ENCODE measurements at places on chromosomes 7 and 10. TPM values are rescaled to one million over a fixed set of nuclear protein-coding genes. Genes with fewer than 3 reads are reported as not detected.

The DYNC1I1 gene
- not detected for total RNA-seq

The CASD1 gene
- total RNA-seq = 15.0 TPM

The RPEL1 gene
- not detected for total RNA-seq

The DLX5 gene
- not detected for total RNA-seq

The OR13A1 gene
- 0.15 TPM for total RNA-seq

- no peak overlapping the region for H3K4me3 ChIP-seq
- H3K27me3 ChIP-seq = no peaks in the 10 kb centered on the region
- no peaks in the 10 kb centered on the region for H3K4me1 ChIP-seq
- H3K36me3 ChIP-seq = no peaks in the 10 kb centered on the region
- no peak overlapping the region for H3K27ac ChIP-seq
Observed at GRCh38 chr10:111833251-111833650, 350.3 kb downstream of the GPAM start.

DNA sequence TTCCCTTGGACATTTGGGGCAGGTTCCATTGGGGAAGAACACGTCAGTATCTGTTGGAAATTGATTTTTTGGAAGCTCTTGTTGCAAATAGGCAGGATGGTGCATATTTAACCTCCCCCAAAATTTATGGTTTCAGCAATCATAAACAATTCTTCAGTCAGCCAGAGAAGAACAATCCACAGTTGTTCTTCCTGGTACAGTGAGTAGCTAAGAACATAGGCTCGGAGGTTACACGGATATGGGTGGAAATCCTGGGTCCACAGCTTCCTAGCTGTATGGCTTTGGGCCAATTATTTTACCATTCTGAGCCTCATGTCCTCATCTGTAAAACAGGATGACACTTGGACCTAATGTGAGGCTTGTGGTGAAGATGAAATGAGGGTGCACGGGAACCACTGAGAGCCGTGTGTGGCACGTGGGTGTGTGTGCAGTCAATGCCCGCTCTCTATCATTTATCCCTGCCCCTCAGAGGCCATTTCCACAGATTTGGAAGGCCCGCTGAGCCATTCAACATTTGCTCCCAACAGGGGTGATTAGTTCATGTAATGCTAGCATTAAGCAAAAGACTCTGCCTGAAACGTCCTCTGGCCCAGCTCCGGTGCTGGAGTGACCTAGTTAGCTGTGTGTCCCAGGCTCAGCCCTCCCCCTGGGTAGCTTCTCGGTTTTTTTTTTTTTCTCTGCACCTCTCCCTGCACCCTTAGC is 9.7 kb downstream of the CAMK1D start:
- no peak overlapping the region for H3K4me3 ChIP-seq
- H3K27ac ChIP-seq = no peak overlapping the region
- no peaks in the 10 kb centered on the region for H3K4me1 ChIP-seq
- DNase-seq = no peak
- no peaks in the 10 kb centered on the region for H3K27me3 ChIP-seq

DNA sequence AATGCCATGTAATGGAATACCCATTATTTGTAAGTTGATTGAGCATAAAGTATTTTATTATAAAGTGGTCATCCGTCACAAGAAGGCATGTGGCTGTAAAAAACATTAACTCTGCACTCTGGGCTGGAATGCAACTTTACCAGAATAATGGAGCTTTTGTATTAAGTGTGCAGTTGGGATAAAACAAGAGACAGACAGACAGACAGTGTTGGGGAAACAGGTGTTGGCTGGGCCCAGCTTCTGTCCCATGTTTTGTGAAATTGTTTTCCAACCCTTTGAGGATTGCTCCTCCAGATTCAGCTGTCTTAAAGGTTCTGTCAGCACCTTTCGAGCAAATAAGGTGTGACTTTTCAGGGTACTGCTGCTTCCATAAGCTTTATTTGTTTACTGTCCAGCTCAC is 67.9 kb upstream of the NFKB2 start:
- H3K4me3 ChIP-seq = no peak overlapping the region
- no peaks in the 10 kb centered on the region for H3K36me3 ChIP-seq
- no peak overlapping the region for H3K27ac ChIP-seq
- DNase-seq = no peak
- H3K4me1 ChIP-seq = no peaks in the 10 kb centered on the region

GRCh38 chr7:111274857-111275256 is 183.9 kb downstream of the LRRN3 start:
- DNase-seq = no peak
- H3K4me1 ChIP-seq = no peaks in the 10 kb centered on the region
- no peaks in the 10 kb centered on the region for H3K27me3 ChIP-seq
- no peaks in the 10 kb centered on the region for H3K36me3 ChIP-seq

GRCh38 chr10:116255886-116256751 is 16.9 kb downstream of the GFRA1 start:
- no peak overlapping the region for H3K4me3 ChIP-seq
- no peaks in the 10 kb centered on the region for H3K36me3 ChIP-seq
- H3K27ac ChIP-seq = no peak overlapping the region
- H3K4me1 ChIP-seq = no peaks in the 10 kb centered on the region
- no peaks in the 10 kb centered on the region for H3K27me3 ChIP-seq

- no peak overlapping the region for H3K4me3 ChIP-seq
- H3K27me3 ChIP-seq = no peaks in the 10 kb centered on the region
- H3K36me3 ChIP-seq = no peaks in the 10 kb centered on the region
- DNase-seq = no peak
- no peak overlapping the region for H3K27ac ChIP-seq
- no peaks in the 10 kb centered on the region for H3K4me1 ChIP-seq
Observed at GRCh38 chr7:81949306-81949705, 179.5 kb upstream of the HGF start.

DNA sequence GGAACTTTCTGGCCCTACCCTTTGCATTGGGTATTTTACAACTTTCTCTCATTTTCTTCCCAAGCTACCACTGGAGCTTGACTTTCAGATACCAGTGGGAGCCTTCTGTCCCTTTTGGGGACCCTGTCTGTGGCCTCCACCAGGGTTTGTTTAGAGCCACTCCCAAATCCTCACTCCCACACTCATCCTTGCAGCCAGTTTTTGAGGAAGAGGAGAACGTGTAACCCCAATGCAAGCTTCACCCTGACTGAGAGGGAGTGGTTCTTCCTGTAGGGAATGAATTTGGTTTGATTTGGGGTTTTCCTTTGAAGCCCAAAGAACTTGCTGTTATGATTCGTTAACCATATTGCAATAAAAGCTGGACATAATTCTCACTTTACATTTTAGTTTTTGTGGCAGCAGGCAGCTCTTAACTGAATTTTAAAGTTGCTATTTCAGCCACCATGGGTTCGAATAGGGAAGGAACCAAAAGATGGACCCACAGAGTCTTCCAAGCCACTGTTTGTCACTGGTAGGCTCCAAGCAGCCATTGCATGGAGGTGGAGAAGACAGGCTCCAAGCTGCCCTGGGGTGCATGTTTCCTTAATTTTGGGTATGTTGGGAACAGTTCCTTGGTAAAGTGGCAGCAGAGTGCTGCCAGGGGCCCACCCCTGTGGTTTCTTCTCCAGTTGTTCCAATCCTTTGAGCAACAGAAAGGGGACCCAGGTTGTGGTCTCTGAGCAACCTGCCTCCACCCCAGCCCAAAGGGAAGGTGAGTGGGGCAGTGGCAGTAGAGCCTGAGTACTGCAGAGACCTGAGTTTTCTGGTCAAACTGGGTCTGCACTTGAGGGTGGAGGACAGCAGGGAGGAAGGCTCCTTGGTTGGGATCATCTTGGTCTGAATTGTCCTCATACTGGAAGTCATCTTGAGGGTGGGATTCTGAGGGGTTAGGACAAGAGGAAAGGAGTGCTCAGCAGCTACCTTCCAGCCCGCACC is 5.1 kb downstream of the EVX1 start:
- no peak overlapping the region for H3K27ac ChIP-seq
- no peak for DNase-seq
- no peaks in the 10 kb centered on the region for H3K36me3 ChIP-seq
- H3K27me3 ChIP-seq = peaks cover 33% of the 10 kb centered on the region
- no peak overlapping the region for H3K4me3 ChIP-seq

DNA sequence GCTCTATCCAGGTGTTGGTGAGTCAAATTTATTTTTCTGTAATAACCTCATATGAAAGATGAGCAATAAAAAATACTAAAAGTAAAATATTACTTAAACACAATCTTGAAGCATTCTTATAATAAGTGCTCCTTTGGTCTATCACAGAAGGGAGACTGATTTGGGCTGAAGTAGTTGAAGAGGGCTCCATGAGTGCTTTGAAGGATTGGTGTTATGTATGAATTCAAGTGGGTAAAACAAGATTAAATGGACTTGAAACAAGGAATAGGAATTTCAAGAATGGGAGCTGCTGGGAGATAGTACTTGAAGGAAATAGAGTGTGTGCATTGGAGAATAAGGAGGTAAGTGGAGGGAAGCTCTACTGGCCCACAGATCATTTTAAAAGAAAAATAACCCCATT is 7.3 kb upstream of the OR2A2 start:
- no peak overlapping the region for H3K4me3 ChIP-seq
- H3K36me3 ChIP-seq = no peaks in the 10 kb centered on the region
- DNase-seq = no peak
